ENCODE measurements at places on chromosomes 4 and X. TPM values are rescaled to one million over a fixed set of nuclear protein-coding genes. Genes with fewer than 3 reads are reported as not detected.

GRCh38 chr4:118033148-118034052, 886 bp upstream of the NDST3 start:
- DNase-seq: peak; percentile 86

- no peak for DNase-seq
These were observed 158.2 kb downstream of the COX18 start for GRCh38 chr4:72911316-72911715.

GRCh38 chr4:88240297-88240714, 44.1 kb downstream of the PPM1K start:
- no peak for DNase-seq

DNA sequence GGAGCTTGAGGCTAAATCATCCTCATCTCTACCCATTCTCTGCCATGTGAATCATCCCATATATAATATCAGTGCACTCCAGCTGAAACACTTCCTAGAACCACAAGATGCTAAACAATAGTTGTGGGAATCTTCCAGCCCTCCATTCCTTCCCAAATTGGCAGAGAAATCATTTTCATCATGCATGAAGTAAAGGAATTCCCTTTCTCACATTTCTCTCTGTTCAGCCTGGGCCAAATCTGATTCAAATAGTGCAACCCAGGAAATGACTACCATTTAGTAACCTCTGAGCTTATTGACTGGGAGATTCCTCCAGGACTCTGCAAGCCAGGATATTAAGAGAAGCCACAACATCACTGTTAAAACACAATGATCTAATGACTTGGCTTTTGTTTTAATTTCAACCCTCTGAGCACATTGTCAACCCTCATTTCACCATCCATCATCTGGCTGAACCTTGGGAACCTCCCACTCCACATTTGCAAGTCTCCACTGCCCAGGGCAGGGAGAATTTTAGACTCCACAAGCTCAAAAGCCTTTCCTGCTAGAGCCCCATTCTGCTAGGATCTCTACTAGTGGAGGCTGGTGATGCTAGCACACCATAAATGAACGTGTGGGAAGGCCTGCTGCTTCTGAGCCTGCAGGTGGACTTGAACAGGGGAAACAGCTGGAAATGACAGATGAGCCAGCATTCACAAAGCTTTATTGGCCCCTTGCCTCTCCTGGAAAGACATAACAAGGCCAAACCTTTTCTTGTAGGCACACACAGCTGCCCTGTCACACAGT, 133.9 kb downstream of the TET2 start:
- DNase-seq: no peak

GRCh38 chrX:29318012-29318411, 730.8 kb downstream of the IL1RAPL1 start:
- DNase-seq: no peak

- DNase-seq: no peak
These were observed 254.4 kb downstream of the BCOR start for GRCh38 chrX:39843318-39843717.

GRCh38 chrX:40834225-40834624, 98.9 kb upstream of the MED14 start:
- DNase-seq: no peak

- no peak for DNase-seq
These were observed 20.5 kb downstream of the SPIN4 start for GRCh38 chrX:63330681-63331080.

DNA sequence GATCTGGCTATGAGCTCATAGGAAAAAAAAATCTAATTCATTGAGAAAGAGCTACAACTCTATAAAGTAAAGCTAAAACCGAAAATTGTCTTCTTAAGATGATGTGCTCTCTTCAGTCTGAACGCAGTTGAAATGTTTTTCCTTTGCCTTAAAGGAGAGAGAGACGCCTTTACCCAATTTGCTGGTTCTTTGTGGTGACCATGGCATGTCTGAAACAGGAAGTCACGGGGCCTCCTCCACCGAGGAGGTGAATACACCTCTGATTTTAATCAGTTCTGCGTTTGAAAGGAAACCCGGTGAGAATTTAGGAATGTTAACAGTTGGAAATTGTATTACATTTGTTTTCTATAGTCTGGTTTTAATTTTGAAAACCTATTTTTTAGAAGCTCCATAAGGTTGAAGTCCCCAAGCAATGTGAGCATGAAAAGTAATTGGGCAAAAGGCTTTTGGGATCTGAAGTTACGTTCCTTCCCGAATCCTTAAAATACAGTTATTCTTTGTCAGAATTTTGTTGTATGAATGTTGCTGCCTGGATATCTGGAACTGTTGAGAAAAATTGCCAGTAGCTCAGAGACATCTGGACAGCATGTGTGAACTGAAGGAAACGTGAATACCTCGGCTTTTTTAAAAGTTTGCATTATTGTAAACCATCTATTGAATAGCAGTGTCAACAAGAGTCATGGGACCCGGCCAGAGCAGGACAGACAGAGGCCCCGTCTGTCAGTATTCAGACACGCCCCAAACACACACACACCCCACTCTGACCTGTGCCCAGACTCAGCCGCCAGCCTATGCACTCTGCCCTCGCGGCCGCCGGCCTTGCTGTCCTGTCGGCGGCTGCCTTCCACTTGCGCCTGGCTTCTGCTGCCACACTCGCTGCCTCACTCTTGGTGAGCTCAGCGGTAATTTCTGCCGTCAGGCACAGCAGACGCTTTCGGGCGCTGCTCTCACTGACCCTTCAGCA, 9.9 kb downstream of the PIGG start:
- no peak for DNase-seq

DNA sequence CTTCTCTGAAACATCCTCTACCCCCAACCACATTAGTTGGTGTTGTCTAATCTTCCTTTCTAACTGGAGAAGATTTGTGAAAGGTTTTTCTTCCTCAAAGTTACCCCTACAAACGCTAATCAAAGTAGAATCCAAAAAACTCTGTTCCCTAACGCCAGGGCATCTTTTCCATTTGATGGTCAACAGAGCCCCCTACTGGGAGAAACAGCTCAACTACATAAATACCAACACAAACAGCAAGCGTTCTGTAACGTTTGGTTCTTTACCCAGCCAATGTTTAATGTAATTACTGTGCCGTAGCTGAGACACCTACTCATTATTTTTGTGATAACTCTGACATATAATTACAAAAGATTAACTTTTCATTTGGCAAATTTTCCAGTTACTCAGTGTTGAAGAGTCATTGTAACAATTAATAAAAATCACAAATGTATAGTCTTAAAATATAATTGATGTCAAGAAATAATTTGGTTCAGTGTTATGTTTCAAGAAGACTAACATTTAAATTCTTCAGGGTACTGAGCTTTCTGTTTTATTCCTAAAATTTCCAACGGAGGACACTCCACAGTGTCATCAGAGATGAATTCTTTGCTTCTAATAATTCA, 94.9 kb upstream of the TBC1D9 start:
- peak; percentile 84 for DNase-seq

DNA sequence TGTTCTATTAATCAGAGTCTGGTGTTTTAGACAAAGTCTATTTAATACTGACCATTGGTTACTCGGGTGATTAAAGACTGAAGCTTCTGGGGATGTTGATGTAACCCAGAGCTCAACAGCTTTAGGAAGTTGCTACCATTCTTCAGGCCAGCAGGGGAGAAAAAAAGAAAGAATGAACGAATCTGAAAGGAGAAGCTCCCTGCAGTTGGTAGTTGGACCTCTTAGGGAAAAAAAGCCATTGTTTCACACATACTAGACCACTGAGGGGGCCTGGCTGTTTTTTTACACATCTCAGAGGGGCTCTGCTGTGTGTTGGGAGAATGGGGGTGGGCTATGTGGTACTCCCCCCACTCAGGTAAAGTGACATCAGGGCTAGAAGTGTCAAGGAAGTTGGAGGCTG, 378.9 kb downstream of the KCNIP4 start:
- DNase-seq: peak; percentile 45

GRCh38 chrX:71184803-71185495, 38.1 kb upstream of the GJB1 start:
- no peak for DNase-seq

DNA sequence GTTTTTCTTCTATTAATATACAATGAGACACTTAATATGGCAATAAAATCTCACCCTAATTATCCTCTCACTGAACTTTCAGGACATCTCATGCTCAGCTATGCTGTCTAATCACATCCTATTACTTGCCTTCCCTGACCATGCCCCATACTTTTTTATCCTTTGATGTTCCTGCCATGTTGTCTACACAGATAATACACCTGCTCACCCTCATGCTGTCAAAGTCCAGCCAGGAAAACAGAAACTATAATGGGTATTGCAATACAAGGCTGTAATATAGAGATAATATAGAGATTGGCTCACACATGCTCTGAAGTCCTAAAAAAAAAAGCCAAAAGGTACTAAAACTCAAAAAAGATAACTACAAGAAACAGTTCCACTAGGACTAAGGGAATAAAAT, 305.4 kb downstream of the PRDM5 start:
- no peak for DNase-seq

- DNase-seq: no peak
These were observed 58.3 kb downstream of the PCGF3 start for GRCh38 chr4:763922-764321.

- no peak for DNase-seq
These were observed 31.2 kb downstream of the WDR1 start for GRCh38 chr4:10085386-10085785.

- no peak for DNase-seq
These were observed 39.7 kb downstream of the RASGEF1B start for GRCh38 chr4:81431971-81432370.

DNA sequence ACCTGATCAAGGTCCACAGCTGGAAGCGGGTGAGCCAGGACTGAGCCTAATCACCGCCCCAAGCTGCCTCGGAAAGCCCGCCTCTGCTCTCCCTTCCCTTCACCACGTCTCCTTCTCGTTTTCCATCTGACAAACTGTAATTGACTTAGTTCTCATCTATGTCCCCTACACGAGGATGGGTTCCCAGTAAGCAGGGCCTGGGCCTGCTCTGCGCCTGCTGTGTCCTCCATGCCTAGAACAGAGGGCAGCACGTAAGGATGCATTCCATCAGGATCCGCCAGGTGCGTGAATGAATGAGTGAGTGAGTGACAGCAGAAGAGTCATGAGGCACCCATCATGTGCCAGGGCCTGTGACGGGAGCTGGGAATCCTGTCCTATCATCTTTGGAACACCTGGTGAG, 86.7 kb downstream of the JAKMIP1 start:
- DNase-seq: no peak

- DNase-seq: no peak
These were observed 400 bp upstream of the PAQR3 start for GRCh38 chr4:78939667-78940008.

DNA sequence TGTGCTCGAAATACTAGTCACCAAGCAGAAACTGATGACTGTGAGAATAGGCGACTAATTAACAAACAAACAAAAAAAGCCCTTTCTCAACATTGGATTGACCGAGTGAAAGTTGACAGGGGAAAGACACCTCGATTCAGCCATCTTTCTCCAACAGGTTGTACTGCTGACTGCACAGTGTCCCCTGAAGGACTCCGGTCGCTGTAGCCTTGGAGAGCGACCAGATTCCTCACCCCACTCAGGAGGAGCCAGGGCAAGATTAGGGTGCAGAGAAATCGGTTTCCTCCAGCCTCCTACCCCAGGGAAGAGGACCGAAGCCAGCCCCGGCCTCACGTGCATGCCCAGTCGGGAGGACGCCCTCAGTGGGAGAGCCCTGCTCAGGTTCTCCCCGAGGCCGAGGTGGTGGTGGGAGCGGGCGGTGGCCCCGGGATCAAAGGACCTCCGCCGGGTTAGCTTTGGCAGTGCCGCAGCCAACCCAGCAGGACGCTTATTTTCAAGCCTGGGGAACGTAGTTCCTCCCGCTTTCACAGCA, 1.1 kb upstream of the RAP1GDS1 start:
- DNase-seq: peak; percentile 67

EPGN gene
- not detected for polyA plus RNA-seq

MPC1L gene
- not detected for polyA plus RNA-seq

ADH4 gene
- not detected for polyA plus RNA-seq

PPP1R3F gene
- 3.1 TPM for polyA plus RNA-seq

GPRASP3 gene
- polyA plus RNA-seq: 6.4 TPM

F8 gene
- polyA plus RNA-seq: 0.70 TPM

TMEM154 gene
- polyA plus RNA-seq: 1.0 TPM

MAOB gene
- polyA plus RNA-seq: 1.1 TPM

SSX4 gene
- 0.47 TPM for polyA plus RNA-seq

MMRN1 gene
- not detected for polyA plus RNA-seq

MUC7 gene
- polyA plus RNA-seq: not detected

TMEM35A gene
- polyA plus RNA-seq: 4.2 TPM

Data from GM23338 (cell line).